ENCODE measurements at places on chromosomes 11 and 22.

DNA sequence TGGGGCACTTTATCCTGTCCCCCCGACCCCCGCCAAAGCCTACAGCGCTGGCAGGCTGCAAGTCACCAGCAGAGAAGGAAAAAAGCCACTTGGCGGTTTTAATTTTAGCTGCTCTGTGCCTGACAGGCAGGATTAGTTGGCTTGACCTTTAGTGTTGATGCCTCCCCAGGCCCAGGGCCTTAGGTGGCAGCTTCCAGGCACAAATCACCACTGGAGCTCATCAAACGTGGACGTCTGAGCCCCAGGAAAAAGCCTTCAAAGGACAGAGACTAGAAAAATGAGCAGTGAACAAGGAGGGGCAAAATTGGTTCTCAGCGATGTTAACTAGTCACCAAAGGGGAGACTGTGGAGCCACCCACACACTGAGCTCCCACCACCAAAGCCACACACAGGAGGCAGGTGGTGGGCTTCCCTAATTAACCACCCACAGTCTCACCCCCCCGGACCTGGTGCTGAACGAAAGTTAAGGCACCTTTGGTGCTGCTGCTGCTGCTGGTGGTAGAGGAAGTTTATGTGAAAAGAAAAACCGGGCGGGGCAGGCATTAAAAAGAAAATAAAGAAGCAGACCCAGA, 4.4 kb upstream of the PYGM start:
- no peak for DNase-seq

GRCh38 chr11:68454767-68455166, 5.8 kb upstream of the PPP6R3 start:
- no peak for DNase-seq

DNA sequence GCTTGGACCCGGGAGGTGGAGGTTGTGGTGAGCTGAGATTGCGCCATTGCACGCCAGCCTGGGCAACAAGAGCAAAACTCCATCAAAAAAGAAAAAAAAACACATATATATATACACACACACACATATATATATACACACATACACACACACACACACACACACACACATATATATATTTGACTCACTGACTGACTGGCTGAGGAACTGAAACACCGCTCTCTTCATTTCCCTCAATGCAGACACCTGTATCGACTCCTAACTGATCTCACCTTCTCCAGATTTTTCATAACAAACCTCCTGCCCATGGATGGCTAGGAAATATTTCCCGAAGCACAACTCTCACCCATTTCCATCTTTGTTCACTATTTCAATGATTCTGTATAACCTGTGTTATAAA, 140.7 kb upstream of the ANO3 start:
- DNase-seq, result no peak

- DNase-seq, result no peak
Observed at GRCh38 chr22:23555118-23555517, 25.0 kb downstream of the IGLL1 start.

- DNase-seq, result no peak
Observed at GRCh38 chr11:122516686-122517085, 138.8 kb upstream of the UBASH3B start.

Measured in left lung (tissue), 14 donors.